Left renal pelvis (tissue), 4 donors: ENCODE measurements at places on chromosomes 11 and 22. TPM values are rescaled to one million over a fixed set of nuclear protein-coding genes. Genes with fewer than 3 reads are reported as not detected.

Gene FAM118B
- polyA plus RNA-seq, result 29.5 TPM

Gene SLC7A4
- 5.8 TPM for polyA plus RNA-seq

Gene UFD1
- polyA plus RNA-seq, result 75.4 TPM

Gene OR5B21
- not detected for polyA plus RNA-seq

Gene GGTLC2
- 0.26 TPM for polyA plus RNA-seq

Gene OR8G1
- not detected for polyA plus RNA-seq

Gene OR52H1
- not detected for polyA plus RNA-seq

Gene C1QTNF4
- polyA plus RNA-seq, result 12.8 TPM

Gene WT1
- 207 TPM for polyA plus RNA-seq

Gene FAT3
- 10.1 TPM for polyA plus RNA-seq

Gene SOX6
- polyA plus RNA-seq, result 23.2 TPM

Gene SMC1B
- polyA plus RNA-seq, result 0.18 TPM

Gene MMP27
- polyA plus RNA-seq, result not detected

Gene UPB1
- 1.1 TPM for polyA plus RNA-seq

Gene STK33
- polyA plus RNA-seq, result 30.6 TPM

Gene MMP8
- polyA plus RNA-seq, result not detected

Gene RTN4R
- 5.5 TPM for polyA plus RNA-seq

Gene DBX1
- polyA plus RNA-seq, result not detected

Gene RIN1
- 3.7 TPM for polyA plus RNA-seq

Gene SLC22A6
- polyA plus RNA-seq, result 0.22 TPM

Gene OR5A1
- polyA plus RNA-seq, result 0.05 TPM

Gene MMP1
- 0.11 TPM for polyA plus RNA-seq

Gene MRPL23
- polyA plus RNA-seq, result 46.9 TPM

Gene MIOX
- polyA plus RNA-seq, result 2.2 TPM

Gene LMO2
- 36.4 TPM for polyA plus RNA-seq

Gene SEPTIN3
- polyA plus RNA-seq, result 7.5 TPM
